ENCODE measurements at places on chromosomes 12 and 14.
A peak's percentile ranks its signal among the peaks of the same experiment; 100 is the strongest.

GRCh38 chr12:62259631-62259992, 592 bp upstream of the USP15 start:
- no peak for DNase-seq

DNA sequence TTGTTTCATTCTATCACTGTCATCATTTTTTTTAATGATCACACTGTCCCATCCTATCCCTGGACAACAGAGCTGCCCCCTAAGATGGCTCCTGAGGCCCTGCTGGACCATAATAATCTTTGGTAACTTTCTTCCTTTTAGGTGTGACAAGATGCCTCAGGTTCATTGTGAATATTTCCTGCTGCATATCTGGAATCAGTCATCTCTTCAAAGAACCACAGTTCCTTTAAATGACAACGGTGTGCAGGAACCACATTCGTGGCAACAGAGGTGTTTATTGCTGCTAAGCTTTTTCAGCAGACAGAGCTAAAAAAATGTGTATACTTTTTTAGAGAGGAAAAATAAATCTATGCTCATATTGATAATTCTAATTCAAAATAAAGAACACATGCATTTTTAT, 312.9 kb downstream of the MED13L start:
- no peak for DNase-seq

- DNase-seq, result peak; percentile 74
Observed at GRCh38 chr14:105491366-105491973, 424 bp downstream of the TEDC1 start.

GRCh38 chr14:53152184-53152886, 788 bp downstream of the DDHD1 start:
- peak; percentile 56 for DNase-seq

DNA sequence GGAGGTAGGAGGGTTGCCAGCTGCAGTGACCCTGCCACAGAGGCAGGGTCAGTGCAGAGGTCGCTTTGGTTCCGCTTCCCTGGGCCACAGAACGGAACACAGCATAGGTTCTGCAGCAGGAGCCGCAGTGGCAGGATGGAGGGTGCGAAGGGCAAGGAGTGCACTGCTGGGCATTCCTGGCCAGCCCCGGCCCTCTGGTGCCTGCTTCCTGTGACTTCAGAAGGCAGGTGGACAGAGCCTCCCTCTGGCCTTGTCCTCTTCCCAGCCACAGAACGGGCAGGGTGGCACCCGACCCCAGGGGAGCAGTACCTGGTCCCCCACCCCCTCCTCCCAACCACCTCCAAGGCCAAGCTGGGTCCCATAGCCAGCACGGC, 37.7 kb downstream of the SLC8B1 start:
- no peak for DNase-seq

- DNase-seq, result no peak
Observed at GRCh38 chr14:72024043-72024407, 91.8 kb downstream of the RGS6 start.

GRCh38 chr12:79597910-79598309, 92.9 kb downstream of the PAWR start:
- DNase-seq, result no peak

- no peak for DNase-seq
Observed at GRCh38 chr12:59677857-59678256, 82.0 kb downstream of the SLC16A7 start.

GRCh38 chr12:63955831-63956666, 111.5 kb downstream of the SRGAP1 start:
- no peak for DNase-seq

- DNase-seq, result no peak
Observed at GRCh38 chr12:86256163-86256562, at the start of gene MGAT4C. Gene MGAT4C (minus strand): TSS chr12:86256391.

DNA sequence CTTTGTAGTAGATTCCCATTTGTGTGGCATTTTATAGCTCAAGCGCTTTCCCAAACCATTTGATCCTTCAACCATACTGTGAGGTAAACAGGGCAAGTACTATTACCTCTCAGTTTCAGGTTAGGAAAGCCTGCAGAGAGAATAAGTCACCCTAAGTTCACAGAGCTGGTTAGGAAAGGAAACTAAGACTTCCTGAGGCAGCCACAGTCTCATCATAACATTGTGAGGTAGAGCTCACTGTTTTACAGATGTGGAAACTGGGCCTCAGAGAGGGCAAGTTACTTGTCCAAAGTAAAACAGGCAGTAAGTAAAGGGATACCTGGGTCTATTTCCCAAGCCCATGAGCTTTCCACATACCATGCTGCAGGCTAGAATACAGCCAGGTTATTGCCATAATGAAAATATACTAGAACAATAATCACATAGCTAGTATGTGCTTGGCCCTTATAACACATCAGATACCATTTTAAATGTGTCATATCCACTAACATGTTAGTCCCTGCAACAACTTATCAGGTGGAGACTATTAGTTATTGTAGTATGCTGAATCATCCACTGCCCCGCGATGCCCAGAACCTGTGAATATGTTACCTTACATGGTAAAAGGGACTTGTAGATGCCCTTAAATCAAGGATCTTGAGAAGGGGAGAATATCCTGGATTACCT, 150.9 kb upstream of the GRIP1 start:
- no peak for DNase-seq

Measured in T-cell (primary cell).